ENCODE measurements at places on chromosomes 6 and 20.

DNA sequence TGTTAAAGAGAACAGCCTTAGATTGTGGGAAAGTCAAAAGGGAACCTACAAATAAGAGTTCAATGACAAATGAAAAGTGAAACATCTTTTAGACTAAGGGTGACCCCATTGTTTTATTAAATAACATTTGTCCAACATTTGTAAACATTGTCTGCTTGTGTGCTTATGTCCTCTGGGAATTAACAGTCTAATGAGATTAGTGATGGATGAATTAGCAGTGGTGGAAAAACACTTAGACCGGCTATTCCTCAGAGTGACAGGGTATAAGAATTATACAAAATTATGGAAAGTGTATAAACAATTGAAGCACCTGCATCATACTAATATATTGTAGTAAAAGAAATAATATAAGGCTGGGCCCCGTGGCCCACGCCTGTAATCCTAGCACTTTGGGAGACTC is 29.3 kb upstream of the HFE start:
- DNase-seq, result no peak

- DNase-seq, result no peak
These were observed 125.5 kb downstream of the ELOVL4 start for GRCh38 chr6:79821859-79822258.

DNA sequence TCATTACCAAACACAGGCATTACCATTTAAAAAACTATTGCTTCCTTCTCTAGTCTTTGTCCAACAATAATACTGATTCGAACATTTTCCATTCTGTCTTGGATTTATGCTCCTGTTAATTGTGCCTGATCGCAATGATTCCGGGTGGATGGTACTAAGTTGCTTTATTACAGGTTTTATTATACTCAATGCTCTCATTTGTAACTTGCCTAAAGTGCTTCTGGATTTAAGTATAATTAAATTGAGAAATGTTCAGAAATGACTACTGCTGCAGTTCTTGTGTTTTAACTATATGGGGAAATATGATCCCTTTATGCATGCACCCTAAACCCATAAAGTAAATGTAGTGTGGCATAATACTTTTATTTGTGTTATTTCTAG is 7.2 kb downstream of the TFAP2A start:
- no peak for DNase-seq

GRCh38 chr20:50792708-50793574 is 1.9 kb upstream of the BCAS4 start:
- DNase-seq, result no peak

- DNase-seq, result no peak
These were observed 272.0 kb downstream of the ARID1B start for GRCh38 chr6:157049133-157049532.

DNA sequence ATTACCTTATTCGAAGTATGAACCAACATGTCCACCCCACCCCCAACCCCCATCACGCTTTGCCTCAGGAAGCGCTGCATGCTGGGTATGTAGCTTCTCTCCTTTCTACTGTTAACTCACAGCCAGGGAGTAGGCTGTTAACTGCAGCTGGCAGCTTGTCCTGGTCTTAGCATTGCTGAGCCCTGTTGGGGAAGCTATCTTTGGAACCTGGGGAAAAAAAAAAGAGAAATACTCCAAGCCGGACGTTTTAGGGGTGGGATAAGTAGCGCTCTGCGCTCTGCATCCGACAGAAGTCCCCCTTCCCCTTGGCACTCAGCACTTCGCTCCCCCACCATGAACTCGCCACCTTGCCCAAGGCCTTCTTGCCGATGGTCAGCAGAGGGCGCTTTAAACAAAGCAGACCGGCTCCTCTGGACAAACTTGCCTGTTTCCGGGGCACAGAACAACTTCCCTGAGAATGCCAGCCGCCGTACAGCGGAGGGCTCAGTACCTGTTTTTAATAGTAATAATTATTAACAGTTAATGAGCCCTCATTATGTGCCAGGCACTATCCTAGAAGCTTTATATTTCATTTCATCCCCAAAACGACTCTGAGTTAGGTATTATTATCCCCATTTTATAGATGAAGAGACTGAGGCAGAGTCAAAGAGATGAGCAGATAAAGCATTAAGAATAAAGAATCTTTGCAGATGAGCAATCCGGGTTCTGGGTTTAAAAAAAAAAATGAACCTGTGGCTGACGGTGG is 35.2 kb upstream of the MDFI start:
- peak; percentile 92 for DNase-seq

Data from Jurkat, Clone E6-1 (cell line).